ENCODE measurements at places on chromosomes 6 and 20. TPM values are rescaled to one million over a fixed set of nuclear protein-coding genes. Genes with fewer than 3 reads are reported as not detected.

Gene HLA-F
- total RNA-seq = 534 TPM

Gene FAM110A
- total RNA-seq = 44.5 TPM

Gene CFAP206
- not detected for total RNA-seq

Gene DSP
- 0.11 TPM for total RNA-seq

Gene DEFB132
- not detected for total RNA-seq

Gene TRIM31
- total RNA-seq = not detected

Gene PSMB1
- total RNA-seq = 137 TPM

Gene MDC1
- 52.2 TPM for total RNA-seq

Gene RIN2
- 0.43 TPM for total RNA-seq

Gene OLIG3
- total RNA-seq = not detected

Gene NOX3
- total RNA-seq = not detected

Gene C6orf132
- total RNA-seq = 0.14 TPM

Gene COQ3
- total RNA-seq = 7.9 TPM

Gene KIAA1755
- not detected for total RNA-seq

Gene GTSF1L
- not detected for total RNA-seq

Measured in activated naive CD8-positive, alpha-beta T cell treated with anti-CD3 and anti-CD28 coated beads, Interleukin-2, amount 10 ng/mL, durations not matched to agents 7 days and 5 days (primary cell).